ENCODE measurements at places on chromosomes 4 and X.

- peak; percentile 52 for DNase-seq
Measured at GRCh38 chr4:14719053-14719452, 283.2 kb upstream of the CPEB2 start.

- DNase-seq: no peak
Measured at GRCh38 chr4:19214591-19215186, 1037.0 kb upstream of the SLIT2 start.

GRCh38 chrX:74372272-74372671 lies 49.0 kb upstream of the SLC16A2 start:
- no peak for DNase-seq

GRCh38 chr4:173436771-173437265 lies 37.9 kb upstream of the SCRG1 start:
- DNase-seq: no peak

- DNase-seq: no peak
Measured at GRCh38 chr4:184322328-184323025, 104.8 kb upstream of the ENPP6 start.

DNA sequence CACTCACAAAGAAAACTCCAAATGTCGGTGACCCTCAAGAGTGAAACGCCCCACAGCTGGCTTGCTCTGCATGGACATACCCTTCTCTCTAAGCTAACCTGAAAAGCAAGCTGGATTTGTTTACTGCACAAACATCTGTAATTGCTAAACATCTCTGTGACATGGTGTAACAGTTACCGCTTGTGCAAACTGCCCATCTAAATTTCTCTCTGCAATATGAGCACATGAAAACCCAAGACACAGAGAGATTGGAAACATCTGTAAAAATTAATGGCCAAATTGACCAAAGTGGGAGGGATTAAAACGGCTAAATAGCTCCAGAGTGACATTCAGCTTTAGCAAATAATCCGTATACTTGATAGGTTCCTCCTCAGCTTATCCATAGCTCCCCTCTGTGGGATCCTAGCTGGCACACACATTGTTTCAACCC lies 155.0 kb upstream of the MAP3K15 start:
- DNase-seq: no peak

GRCh38 chr4:165288226-165288625 lies 39.2 kb upstream of the MSMO1 start:
- DNase-seq: no peak

- DNase-seq: peak; percentile 65
Measured at GRCh38 chrX:48920718-48921104, 1.9 kb upstream of the PIM2 start.

- peak; percentile 75 for DNase-seq
Measured at GRCh38 chr4:173538148-173538908, 8.3 kb upstream of the HAND2 start.

DNA sequence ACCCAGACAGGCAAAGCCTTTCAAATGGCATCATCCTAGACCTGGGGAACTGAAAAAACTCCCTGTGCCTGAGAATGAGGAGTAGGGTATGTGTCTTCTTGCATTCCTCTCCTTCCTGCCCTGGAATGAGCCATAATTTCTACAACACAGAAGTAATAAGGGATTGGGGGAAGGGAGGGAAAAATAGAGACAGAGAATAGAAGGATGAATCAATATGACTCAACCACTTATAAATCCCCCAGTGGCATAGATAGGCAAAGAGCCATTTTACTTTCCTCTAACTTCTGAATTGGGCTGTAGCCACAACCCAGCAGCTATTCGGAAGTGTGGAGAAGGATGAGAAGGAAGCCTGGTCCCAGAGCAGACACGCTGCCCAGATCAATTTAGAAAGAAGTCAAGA lies 99.9 kb downstream of the NHS start:
- DNase-seq: no peak

- DNase-seq: peak; percentile 91
Measured at GRCh38 chrX:100928660-100929613, at the start of gene XKRX. Gene XKRX, minus strand, starts transcription at chrX:100928917. Its CDS starts 613 bp downstream, at chrX:100928304.

GRCh38 chr4:56681853-56682525 lies 893 bp upstream of the HOPX start:
- DNase-seq: no peak

GRCh38 chr4:54647070-54647469 lies 10.7 kb upstream of the KIT start:
- no peak for DNase-seq

- DNase-seq: no peak
Measured at GRCh38 chr4:184938871-184939270, 79.4 kb upstream of the HELT start.

DNA sequence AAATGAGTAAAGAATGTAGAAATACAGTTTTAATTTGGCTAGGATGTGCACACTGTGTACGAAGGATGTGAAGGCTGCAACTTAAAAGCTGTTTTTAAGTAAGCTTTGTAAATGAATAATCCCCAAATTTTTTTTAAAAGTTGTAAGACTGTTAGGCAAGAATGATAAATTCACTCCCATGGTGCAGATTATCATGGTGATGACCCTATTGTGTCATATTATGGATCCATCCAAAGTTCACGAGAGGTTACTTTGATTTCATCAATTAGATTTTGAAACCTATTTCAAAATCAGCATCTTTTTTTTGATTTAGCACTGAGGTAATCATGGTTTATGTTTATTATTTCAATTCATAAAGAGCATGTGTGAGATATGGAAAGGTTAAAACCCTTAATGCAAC lies 62.9 kb upstream of the ETNPPL start:
- no peak for DNase-seq

- no peak for DNase-seq
Measured at GRCh38 chrX:16687514-16687913, 25.0 kb downstream of the CTPS2 start.

- peak; percentile 85 for DNase-seq
Measured at GRCh38 chr4:183097231-183098018, 1.6 kb upstream of the WWC2 start.

DNA sequence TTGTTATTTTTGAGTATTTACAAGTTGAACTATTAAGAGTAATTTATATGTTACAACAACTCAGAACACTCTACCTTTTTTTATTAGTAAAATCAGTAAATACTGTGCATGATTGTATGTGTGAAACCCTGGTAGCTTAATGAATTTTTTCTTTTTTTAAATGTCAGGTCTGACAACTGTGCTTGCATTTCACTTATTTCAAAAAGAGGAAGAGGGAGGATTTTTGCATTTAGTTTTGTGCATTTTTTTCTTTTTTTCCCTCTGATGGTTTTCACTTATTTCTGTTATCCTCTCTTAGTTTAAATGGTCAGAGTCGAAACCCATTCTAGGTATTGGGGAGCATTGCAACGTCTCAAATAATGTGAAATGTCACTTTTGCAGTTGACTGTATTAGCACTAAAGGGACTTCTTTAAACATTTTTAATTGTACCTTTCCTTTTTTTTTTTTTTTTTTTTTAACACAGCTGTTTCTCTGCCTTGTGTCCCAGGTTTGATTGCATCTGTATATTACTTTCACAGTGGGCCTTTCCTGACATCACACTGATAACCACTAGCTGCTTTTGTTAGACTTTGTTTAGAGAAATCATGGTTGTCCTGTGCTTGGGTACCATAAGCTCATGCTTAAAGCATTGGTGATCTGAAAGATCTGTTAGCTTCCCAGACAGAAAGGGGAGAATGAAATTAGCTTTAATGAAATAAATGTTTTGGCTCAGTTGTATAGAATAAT lies 28.5 kb downstream of the MOB1B start:
- no peak for DNase-seq

GRCh38 chr4:139301821-139302611 lies at the start of gene NDUFC1:
Gene NDUFC1, minus strand, starts transcription at chr4:139302477. Its CDS starts 6,679 bp downstream, at chr4:139295798.
- peak; percentile 86 for DNase-seq

DNA sequence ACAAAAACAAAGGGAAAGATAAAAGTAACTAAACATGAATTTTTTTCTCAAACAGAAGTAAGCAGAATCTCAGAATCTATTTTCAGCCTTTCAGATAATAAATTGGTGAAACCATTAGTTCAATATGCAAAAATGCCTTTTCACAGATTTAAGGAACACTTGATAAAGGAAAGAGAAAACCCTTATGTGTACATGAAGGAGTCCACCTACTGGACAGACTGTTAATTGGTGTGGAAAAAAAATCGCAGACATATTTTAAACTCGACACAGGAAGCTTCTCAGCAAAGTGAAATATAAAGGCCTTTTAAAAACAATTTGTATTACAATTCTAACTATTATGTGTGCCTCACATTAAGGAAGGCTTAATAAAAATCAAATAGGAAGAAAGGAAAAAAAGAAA lies 22.3 kb downstream of the COX7B2 start:
- DNase-seq: no peak

GRCh38 chr4:90715242-90715641 lies 588.0 kb downstream of the CCSER1 start:
- DNase-seq: no peak

DNA sequence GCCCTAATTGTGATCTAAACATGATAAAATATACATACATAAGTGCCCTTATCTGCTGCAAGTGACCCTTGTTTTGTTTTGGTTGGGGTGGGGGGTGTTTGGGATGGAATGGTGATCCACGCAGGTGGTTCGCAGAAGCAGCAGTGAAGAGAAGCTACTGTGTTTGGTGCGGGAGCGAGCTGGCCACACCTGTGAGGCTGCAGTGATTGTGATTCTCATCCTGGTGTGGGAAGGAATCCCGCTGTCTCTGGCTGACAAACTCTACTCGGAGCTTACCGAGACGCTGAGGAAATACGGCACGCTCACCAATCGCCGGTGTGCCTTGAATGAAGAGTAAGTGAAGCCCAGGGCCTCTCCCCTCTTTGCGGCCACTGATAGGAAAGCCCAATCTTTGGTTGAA lies 96.8 kb downstream of the TET2 start:
- no peak for DNase-seq

DNA sequence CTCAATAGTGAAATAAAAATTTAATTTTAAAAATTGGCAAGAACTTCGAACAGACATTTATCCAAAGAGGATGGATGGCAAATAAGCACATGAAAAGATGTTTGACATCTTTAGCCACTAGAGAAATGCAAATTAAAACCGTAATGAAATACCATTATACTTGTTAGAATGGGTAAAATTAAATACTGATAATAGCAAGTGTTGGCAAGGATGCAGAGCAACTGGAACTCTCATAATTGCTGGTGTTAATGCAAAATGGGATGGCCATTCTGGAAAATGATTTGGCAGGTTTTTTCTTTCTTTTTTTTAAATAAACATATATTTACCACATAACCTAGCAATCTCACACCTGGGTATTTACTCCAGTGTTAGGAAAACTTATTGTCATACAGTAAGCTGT lies 51.7 kb downstream of the HERC3 start:
- DNase-seq: no peak

All from endodermal cell (in vitro differentiated cells).